ENCODE measurements at places on chromosomes 1 and 21.

GRCh38 chr1:110243574-110243973 lies 33.5 kb downstream of the KCNC4 start:
- DNase-seq: peak; percentile 12

DNA sequence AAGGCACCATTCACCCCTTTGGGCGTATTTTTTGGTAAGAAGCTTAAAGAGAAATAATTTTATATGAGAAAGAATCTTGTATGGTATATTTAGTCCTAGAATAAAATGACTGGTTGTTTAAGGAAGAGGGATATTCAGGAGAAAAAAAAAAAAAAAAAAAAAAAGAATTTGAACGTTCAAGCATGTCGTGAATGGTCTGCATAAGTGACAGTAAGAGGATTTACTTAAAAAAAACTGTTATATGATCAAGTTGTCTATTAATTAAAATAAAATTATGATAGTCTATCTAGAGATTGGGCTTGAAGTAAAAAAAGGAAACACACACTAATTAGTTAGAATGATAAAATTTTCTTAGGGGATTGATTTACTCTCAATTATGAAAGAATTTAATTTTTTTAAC lies 11.7 kb upstream of the OR14I1 start:
- no peak for DNase-seq

- no peak for DNase-seq
Observed at GRCh38 chr1:145992502-145992936, 3.9 kb downstream of the TXNIP start.

GRCh38 chr21:43335119-43335518 lies 91.8 kb downstream of the SIK1 start:
- DNase-seq: no peak

GRCh38 chr21:39466584-39466983 lies 14.8 kb downstream of the SH3BGR start:
- no peak for DNase-seq

DNA sequence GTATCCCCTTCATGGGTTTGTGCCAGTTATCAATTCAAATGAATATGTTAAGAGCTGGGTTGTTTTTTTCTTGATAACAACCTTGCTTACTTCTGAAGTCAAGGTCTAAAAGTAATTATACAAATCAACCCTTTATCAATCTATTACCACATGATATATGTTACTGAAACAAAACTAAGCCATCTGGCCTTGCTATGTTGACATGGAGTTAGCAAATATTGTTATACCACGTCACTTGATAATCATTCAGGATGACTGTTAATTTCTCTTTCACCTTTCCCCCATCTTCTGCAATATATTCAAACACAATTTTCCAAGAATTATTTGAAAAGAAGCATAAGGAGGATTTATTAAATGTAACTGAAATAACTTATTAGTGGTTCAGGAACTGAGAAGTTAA lies 72.6 kb downstream of the DTL start:
- no peak for DNase-seq

- DNase-seq: peak; percentile 88
Observed at GRCh38 chr1:116817582-116818064, 63.4 kb downstream of the CD2 start.

DNA sequence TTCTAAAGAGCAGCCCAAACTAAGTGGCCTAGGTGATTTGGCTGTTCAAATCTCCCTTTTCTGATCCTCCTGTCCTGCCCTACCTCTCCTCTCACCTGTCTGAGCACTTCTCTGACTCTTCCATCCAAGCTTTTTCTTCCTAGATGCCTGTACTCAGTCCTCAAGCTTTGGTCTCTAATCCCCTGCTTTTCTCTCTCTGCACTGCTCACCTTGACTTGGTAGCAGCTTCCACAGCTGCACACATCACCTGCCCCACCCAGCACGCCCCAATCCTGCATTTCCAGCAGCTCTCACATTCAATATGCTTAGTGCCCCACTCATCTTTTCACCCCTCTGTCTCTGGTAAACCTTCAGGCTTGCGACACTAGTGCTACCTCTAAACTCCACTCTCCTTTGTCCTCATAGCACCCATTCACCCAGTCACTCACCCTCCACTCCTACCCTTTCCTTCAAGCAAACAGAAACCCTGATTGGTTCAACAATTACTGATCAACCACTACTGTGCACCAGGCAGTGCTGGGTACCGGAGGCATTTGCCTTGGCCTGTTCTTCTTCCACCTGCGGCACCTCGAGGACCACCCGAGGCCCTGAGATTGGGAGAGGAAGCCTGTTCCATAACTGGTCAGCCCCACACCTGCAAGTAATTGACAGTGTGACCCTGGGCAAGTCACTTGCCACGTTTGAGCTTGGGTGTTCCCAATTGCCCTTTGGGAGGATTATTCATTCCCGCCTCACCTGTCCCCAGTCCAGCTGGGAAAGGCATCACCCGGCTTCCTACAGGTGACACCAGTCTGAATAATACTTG lies 136.1 kb upstream of the EDN2 start:
- DNase-seq: no peak

DNA sequence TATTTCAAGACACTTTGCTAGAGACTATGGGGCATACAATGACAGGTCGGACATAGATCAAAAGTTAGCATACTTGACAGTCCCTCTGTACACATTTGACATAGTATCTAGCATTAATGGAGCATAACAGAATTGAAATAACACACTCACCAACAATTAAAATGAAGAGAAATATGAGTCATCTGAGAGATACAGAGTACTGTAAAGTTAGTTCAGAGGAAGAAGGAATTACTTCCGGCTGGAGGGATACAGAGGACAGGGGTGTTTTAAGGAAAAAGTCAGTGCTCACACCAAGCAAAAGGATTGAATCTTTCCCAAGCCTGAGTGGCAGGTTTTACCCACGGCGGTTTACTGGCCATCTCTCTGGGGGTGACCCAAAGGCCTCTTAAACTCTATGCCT lies 2.4 kb downstream of the ZMYND12 start:
- DNase-seq: no peak

DNA sequence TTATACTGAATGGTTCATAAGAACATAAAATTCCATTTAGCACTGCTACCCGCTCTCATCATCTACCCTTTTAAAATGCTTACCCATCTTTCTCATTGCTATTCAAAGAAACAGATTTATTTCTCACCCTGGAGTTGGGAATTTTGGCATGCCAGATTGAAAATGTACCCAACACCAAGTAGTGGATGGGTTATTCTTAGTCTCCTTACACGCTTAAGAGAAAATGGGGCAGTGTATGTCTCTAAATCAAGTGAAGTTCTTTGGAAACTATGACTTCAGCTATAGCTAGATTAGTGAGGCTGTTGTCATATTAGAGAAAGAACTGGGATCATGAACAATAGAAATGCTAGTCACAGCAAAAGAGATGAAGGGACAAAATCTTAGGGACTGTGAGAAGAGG lies 27.7 kb upstream of the ESRRG start:
- no peak for DNase-seq

DNA sequence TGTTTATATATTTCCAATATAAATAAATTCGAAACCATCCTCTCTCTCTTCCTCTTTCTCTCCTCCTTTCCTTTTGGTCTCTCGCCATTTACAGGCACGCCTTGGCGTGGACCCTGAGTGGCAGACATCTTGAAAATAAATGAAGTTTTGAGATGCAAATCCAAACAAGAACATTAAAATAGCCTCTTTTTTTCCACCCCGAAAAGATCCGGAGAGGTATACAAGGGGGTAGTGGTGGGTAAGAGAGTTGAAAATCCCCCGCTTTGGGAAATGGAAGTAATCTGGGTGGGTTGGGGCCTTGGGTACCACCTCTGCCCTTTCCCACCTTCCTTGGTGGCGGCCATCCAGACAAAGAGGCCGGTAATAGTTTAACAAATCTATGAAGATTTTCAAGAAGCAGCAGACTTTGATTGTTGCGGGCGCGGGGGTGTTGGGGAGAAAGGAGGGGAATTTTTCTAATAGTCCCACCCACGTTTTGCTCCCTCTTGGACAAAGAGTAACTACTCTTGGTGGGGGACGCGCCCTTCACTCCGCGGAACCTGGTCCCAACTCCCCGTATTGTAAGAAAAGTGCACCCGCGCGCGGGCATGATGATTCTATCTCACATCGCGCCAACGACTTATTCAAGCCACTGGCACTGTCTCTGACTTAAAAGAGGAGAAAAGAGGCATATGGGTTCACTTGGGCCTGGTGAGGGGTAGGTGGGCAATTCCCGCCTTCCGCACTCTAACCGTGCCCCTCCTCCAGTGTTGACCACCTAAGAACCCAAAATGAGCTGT lies 4.0 kb upstream of the FOXD3 start:
- DNase-seq: no peak

- no peak for DNase-seq
Observed at GRCh38 chr1:33443705-33444180, 12.8 kb upstream of the PHC2 start.

GRCh38 chr21:36446301-36446700 lies 33.6 kb downstream of the CLDN14 start:
- DNase-seq: no peak

DNA sequence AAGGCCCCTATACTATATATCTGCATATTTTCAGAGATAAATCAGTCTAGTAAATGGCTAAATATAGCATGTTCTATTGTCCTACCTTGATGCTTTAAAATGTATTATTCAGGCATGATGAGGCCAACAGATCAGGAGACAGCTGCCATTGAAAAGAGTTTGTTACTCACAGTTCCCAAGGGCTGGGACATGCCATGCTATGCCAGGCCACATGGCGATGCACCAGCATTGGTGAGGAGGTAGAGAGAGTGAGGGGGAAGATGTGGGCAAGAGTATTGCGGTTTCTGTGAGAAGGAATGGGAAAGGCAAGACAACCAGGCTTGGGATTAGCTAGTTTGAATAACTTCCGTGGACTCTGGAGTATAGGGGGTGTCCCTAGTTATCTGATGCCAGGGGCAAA lies 316.5 kb downstream of the DISC1 start:
- DNase-seq: no peak

GRCh38 chr1:156502894-156503697 lies 2.5 kb upstream of the MEF2D start:
- no peak for DNase-seq

DNA sequence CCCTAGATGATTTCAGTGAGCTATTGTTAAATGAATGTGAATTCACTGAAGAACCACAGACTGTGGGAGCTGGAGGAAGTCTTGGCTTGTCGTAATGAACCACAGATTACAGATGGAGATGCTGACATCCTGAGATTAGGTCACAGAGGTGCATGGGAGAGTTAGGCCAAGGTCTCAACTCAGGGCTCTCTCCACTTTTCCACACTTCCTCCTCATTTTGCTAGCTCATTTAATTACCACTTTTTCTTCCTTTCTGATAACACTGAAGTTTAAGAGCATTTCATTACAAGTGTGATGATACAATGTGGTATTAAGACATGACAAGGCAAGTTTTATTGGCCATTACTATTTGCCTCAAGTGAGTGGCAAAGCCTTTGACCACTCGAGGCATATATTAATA lies 30.8 kb downstream of the ST6GALNAC3 start:
- DNase-seq: peak; percentile 5

DNA sequence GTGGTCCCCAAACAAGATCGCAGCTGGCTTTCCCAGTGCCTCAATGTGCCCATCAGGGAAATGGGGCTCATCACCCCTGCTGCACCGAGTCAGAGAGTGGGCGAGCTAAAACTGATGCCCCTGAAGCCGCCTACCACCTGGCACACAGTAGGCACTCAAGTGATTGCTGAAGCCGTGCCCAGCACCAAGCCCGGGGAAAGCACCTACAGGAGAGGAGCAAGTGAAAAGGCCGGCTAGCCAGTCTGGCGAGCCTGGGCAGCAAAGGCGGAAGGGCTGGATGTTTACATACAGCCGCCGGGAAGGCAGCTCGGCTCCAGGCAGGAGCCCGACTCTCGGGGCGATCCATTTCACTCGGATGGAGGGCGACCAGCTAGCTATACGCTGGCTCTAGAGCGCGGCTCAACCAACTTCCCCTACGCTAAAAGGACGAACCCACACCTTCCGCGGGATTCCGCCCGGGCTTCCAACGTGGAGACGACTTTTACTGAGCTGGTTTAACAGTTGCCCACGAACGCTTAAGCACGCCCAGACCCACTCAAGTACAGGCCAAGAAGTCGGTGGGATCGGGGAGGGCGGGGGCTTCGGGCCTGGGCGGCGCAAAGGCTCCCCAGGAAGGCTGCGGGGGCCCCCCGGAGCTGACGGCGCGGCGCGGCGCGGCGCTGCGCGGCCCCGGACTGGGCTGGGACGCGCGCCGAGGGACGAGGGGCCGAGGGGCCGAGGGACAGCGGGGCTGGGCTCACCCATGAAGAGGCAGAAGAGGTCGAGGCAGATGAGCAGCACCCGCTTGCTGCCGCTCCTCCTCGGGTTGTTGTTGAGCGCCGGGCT lies 1.0 kb downstream of the PLPP3 start:
- DNase-seq: no peak

DNA sequence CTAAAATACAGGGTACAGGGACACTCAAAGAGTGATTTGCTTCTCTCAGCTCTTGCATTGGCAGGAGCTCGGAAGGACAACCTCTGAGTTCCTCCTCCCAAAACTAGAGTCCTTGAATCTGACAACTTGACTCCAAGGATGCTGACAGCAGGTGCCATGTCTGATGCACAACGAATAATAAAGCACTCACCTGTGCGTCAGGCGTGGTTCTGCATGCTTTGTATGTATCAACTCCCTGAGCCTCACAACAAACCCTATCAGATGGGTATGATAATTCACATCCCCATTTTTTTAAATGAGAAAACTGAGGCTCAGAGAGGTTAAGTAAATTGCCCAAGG lies 1.4 kb downstream of the LAPTM5 start:
- DNase-seq: no peak

DNA sequence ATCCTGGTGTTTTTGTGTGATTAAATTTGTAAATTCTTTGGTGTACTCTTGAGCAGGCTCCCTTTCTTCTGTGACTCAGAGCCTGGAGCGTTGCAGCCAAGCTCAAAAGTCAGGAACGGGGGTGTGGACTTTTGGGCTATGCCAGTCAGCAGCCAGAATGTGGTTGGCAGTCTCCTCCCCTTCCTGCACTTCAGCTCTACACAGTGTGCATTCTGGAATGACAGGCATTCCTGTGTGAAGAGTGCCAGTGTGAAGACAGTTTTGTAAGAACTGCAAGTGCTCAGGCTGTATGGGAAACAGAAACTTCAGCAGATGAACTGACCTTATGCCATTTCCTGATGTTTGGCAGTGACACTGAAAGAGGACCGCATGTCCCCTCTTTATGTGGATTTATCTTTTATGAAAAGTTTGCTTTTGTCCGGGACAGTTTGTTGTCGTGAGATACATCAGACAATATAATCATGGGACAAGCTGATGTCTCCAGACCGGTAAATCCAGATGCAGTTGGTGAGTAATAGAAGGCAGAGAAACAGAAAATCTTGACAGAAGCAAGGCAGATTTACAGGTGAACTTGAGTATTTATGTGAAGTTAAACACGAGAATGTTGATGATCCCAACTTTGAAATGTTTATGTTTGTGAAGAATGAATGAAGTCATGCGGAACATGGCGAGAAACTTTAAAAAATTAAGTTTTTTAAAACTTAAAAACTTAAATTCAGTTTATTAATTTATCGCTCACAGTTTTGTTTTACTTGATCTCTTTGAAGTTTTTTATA lies 67.7 kb upstream of the RCC1 start:
- peak; percentile 23 for DNase-seq

- DNase-seq: no peak
Observed at GRCh38 chr1:61156576-61157467, 74.5 kb downstream of the NFIA start.

GRCh38 chr1:6508154-6508815 lies 16.8 kb upstream of the PLEKHG5 start:
- no peak for DNase-seq
